D341Med (cell line): ENCODE measurements at places on chromosomes 6 and 20.

DNA sequence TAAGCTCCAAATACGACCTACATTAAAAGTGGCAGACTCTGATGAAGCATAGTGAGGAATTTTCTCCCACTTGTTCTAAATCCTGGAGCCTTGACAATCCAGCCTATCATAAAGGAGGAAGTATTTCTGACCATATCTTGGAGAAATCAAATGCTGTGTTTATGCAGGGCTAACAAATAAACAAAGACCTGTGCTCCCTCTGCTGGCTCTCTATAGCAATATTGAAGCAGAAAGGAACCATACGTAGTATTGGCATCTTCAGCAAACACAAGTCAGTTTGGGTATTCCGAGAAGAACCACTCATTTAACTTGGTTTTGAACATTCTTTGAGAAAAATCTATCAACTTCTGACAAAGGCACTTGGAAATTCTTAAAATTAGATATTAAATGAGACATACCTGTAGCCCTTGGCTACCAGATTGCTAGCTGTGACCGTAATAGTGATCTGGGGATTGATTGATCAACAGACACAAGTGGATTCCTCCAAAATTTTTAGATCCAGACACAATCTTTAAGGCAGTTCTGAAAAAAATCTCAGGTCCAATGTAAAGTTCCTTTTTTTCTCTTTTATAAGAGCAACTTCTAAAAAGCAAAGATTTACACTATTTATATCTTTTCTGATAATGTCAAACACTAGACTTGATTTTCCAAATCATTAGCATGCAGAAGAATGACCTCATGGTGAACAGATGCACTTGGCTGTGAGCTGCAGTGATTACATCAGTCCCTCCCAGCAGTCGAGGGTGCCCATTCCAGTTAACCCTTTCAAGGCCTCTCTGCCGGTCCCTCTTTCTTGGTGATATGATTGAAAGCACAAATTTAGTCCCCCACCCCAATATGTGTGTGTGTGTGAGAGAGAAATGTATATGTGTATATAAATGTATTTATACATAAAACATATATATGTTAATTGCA is 40.2 kb downstream of the INSM1 start:
- DNase-seq = peak; percentile 66

- no peak for DNase-seq
These were observed 157.9 kb downstream of the MRPL14 start for GRCh38 chr6:43969158-43969981.

DNA sequence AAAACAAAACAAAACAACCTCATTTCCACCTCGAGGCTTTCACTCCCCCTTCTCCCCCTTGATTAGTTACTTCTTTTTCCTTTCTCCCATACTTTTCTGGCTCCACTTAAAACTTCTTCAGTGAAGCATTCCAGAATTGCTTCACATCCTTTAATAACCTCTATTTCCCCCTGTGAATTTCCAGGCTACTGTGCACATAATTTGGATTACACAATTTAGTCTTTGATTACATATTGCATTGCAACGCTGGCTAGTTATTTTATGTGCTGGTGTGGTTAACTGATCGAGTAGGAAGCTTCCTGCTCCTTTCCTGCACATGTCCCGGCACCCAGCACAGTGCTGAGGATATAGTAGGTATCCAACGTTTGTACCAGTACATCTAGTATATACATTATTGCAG is 28.1 kb upstream of the EEF1E1 start:
- DNase-seq = no peak

DNA sequence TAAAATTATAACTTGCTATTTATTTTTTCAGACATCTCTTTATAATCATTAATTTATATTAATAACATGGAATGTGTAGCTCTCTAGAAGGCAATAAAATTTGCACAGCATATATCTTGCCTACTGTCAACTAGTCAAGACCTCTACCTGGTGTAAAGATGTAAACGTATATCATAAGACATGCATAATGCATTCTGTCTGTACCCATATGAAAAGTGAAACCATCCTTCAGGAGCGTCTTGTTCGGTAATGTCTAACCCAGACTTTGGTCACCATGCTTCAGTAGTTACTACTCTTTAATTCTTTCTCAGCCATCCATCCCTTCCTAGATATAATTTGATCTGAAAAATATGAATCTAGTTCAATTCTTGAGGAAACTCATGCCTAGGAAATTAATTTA is 21.0 kb downstream of the CEP43 start:
- DNase-seq = no peak
